ENCODE measurements at places on chromosomes 5 and 9.

GRCh38 chr9:95458666-95459065, 58.1 kb downstream of the PTCH1 start:
- no peak for DNase-seq

- no peak for DNase-seq
These were observed 16.1 kb downstream of the KCNN2 start for GRCh38 chr5:114377946-114378345.

GRCh38 chr5:109612278-109612905, 77.3 kb upstream of the MAN2A1 start:
- DNase-seq = no peak

DNA sequence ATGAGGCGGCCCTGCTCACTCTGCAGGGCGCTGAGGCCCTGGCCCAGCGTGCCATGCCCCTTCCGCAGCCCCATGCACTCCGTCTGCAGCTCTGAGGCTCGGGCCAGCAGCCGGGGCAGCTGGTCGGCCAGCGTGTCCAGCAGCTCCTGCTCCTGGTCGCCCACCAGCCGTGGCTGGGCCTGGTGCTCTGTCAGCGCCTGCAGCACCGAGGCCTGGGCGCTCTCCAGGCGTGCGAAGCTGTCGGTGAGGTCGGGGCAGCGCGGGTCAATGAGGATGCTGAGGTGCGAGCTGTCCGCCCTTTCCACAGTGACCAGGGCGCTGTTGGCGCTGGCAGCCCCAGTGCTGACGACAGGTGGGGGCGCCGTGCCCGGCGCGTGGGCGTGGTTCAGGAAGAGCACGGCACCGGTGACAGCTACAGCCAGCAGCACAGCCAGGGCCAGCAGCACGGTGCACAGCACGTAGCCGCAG, 9.4 kb downstream of the FIBCD1 start:
- no peak for DNase-seq

- no peak for DNase-seq
These were observed 51.5 kb downstream of the MYO10 start for GRCh38 chr5:16884595-16884994.

DNA sequence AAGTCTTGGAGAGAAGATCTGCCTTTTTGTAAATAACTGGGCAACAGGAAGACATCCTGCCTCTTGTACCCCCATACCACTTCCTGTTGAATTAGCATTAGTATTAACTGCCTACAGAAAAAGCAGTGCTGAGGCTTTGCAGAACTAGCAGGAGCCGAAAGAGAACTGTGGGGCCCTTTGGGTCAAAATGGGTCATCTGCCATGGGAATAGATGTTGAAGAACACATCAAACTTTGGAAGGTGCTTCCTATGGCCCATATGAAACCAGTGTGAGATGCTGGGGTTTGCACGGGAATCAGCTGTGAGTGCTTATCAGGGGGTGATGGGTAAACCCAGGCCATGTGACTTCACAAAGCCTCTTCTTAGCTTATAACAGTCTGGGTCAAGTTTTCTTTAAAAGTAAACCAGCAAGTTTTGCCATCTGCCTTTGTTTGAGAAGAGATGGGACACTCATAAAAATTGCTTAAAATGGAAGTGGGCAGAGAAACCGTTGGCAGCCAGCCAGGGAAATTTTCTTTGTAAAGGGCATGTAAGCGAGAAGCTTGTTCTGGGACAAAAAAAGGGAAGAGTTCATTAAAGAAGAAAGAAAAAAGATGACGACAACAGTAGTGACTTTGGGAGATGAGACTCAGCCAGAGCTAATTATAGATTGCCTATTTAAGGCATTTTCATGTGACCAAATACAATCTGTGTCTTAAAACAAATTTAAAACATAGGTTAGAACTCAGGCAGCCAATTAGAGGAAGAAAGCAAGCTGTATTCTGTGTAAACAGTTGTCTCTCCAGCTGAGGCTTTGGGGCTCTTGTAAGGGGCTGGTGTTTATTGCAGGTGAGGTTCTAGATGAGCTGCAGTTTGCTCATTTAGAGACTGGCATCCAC, 4.4 kb downstream of the SLC25A25 start:
- DNase-seq = no peak

DNA sequence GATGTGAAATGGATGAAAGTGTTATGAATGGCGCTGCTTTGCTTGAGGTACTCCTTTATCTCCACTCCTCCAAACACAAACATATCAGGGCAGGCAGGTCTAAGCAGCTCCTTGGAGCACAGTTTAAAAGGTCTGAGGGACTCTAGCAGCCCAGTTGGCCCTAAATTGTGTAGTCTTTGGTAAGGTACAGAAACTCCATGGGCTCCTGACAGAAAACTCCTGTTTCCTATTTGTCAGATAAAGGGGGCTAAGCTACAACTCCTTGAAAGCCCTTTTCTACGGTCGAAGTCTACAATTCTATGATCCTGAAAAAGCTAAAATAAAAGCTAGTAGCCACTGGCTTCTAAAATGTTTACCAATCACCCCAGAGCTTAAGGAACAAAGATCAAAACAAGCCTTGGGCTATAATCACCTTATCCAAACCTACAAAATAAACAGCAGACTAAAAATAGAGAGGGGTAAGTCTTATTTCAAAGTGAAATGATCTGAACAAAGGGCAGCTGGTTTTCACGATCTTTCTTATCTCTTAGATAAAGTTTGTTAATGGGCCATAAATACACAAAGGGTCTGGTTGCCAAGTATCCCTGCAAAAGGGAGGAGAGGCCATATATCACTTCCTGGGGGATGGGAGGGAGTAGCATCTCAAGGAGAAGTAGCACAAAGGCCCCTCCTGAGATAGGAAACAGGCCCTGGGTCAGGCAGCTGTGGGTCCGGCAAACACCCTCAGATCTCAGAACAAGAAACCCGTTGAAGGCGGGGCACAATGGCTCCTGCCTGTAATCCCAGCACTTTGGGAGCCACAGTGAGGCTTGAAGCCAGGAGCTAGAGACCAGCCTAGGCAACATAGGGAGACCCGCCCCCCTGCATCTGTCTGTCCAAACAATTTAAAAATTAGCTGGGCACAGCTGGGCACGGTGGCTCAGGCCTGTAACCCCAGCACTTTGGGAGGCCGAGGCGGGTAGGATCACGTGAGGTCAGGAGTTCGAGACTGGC, 28.3 kb upstream of the DENND4C start:
- DNase-seq = no peak

GRCh38 chr5:122882831-122883230, 37.4 kb downstream of the SNX24 start:
- no peak for DNase-seq

DNA sequence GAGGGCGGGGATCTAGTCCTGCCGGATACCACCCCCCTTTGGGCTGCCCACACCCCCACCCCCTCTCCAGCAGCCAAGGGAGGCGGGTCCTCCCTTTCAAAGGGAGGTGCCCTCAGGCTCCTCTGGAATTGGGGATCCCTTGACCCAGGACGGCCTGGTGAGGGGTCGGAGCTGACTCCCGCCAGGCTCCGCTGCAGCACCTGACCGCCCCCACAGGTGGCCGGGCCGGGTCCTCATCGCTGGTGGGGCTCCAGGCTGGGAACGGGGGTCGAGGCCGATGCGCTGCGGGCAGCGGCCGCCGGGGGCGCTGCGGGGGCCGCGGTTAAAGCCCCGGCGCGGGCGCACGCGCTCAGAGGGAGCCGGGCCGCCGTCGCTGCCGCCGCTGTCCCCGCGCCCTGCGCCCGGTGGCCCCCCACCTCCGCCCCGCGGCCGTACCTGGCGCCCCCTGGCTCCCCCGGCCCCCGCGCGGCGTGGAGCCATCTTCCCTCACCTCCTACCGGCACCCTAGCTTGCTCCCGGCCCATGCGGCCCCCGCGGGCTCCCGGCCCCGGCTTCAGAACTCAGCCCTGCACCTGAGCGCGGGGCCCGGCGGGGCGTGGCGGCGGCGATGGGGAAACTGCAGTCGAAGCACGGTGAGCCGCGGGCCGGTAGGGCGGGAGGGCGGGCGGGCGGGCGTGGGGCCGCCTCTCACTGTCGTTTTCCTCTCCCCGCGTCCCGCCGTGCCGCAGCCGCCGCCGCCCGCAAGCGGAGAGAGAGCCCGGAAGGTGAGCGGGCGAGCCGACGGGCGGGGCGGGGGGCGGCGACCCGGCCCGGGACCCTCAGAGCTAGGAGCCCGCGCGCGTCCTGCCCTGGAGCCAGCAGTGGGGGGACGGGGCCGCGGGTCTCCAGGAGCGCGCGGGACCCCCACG, at the start of gene NKD2:
Gene NKD2, plus strand, starts transcription at position 352 of the 908 bp plus-strand sequence. Its CDS starts 256 bp downstream, at position 608.
- DNase-seq = no peak

GRCh38 chr9:11045589-11045988, 432.8 kb upstream of the PTPRD start:
- no peak for DNase-seq

DNA sequence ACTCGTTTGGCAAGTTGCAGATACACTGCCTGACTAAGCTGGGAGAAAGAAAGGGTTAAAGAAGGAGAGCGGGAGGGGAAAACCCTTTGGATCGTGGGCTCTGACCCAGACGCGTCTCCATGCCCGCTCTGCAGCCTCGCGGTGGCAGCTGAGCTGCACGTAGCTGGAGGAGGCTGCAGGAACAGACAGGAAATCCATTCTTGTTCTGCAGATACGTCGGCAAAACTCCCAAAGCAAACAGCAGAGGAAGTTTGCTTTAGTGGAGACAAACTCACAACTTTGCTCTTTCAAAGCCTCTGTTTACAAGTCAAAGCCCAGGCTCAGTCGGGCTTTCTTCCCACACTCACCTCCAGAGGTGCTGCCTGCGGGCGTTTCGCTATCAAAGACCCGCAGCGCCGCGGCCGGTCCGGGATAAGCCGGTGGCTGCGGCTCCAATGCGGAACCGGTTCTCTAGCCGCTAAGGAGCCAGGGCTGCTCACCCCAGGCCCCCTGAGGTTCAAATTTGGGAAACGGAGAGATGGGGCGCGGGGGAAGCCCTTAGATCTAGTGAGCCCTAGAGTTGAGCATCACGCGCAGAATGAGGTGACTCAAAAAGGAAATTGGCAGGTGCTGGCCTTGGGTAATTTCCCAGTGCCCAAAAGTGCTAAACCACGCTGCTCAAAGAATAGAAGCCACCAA, 60.7 kb downstream of the MAT2B start:
- DNase-seq = no peak

- DNase-seq = no peak
These were observed 126.8 kb upstream of the STC2 start for GRCh38 chr5:173454736-173455598.

GRCh38 chr9:122821278-122821943, 7.0 kb downstream of the PDCL start:
- no peak for DNase-seq

- DNase-seq = no peak
These were observed 411.6 kb downstream of the BNC2 start for GRCh38 chr9:16458696-16459420.

DNA sequence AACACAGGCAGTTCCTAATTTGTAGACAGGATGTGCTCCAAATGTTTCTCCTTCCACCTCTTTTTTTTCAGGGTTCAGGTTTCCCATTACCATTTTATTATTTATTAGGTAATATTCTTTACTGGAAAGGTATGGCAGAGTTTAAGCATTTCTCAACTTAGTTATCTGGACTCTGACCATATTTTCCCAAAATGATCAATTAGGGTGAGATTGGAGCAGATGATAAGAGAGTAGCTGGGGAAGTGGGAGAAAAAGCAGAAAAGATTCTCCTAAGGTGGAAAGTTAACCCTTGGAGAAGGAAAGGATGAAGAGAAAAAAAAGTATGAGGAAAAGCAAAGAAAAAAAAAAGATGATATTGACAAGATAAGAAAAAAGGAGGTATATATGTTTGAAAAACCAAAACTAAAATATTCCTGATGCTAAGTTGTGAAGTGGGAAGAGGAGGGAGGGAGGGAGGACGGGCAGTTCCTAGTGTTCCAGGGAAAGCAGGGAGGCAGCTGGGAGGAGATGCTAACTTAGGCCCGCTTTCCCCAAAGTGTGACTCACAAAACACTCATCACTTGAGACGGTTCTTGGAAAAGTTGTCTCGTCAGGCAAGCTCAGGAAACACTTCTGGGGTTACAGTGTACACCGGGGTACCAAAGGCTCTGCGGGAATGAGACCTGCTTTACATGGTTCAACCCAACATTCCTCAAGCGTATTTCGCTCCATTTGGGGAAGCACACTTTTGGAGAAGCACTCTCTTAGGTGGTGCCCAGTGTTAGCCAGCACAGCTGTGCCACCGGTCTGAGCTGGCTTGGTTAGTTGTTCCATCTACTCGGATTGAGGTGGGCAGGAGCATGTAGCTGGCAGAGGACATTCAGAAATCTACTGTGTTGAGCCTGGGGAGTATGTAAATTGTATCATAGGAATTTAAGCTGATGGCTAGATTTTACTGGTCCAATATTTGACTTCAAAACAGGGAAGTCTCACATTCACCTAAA, 35.1 kb downstream of the B4GALT1 start:
- DNase-seq = no peak

- DNase-seq = no peak
These were observed at the start of gene CCNI2 for GRCh38 chr5:132746954-132747615. TSS of gene CCNI2 (plus strand) at chr5:132747426. CDS start at chr5:132747496, 70 bp downstream.

DNA sequence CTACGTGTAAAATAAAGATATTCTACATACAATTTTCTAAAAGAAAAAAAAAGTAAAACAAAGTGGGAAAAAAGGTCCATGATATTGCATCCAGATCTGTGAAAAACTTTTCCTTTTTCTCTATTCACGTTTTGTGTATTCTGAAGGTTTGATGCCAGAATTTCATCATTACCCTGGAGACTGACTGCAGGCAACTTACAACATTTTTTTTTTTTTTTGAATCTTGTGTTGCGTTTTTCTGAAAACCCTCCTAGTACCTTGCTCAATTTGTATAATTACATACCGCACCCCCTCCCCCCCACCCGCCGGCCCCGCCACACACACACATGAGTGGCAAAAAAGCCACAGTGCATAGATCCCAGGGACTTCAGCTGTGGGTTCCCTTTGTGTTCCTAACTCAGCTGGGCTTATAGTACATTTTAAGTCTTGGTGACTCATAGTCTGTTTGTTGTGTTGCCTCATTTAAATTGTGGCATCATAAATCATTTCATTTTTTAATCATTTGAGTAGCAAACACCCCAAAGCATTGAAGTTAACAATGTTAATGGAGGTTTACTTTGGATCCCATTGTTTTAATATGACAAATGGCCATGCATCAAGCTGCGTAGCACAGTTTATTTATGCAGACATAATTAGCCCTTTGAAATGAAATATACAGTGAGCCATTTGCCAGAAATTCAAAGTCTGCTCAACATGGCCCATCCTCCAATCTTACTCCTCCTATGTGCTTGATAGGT, 36.0 kb downstream of the PRDM6 start:
- DNase-seq = no peak

DNA sequence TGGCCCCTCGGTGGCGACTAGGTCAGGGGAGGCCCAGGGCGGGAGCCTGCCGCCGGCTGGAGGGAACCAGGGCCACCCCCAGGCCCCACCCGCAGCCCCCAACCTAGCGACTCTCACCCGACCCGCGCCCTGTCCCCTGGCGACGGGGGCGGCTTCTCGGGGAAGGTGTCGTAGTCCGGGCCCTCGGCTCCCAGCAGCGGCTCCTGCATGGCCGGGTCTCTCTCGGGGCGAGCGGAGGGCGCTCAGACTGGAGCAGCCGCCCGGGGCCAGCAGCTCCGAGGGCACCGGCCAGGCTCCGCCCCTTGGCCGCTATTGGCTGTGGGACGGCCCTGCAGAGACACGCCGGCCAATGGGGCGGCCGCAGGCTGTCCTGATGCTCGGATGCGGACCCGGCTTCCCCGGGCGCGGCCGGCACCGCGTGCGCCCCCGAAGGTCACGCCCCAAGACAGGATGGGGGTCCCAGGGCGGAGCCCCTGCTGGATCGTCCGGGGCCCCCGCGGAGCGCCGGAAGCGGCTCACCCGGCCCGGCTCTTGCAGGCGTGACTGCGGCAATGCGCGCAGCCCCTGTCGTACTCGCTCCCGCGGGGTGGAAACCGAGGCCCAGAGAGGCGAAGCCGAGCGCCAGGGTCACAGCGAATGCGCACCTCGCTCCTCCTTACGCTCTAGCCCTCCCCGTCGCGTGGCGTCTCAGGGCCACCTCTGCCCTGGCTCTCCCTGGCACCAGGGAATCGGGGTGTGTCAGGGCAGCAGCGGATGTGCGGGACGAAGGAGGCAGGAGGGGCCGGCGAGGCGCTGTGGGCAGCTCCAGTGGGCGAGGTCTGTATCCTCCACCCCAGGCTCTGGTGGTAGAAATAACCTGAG, at the start of gene SLC2A6:
Gene SLC2A6, minus strand, starts transcription at position 249 of the 861 bp plus-strand sequence. Its CDS starts 40 bp downstream, at position 209.
- DNase-seq = peak; percentile 47
